Epithelial cell of esophagus (primary cell): ENCODE measurements at places on chromosomes 13 and 19.

- DNase-seq = peak; percentile 14
These were observed 513 bp downstream of the MIER2 start for GRCh38 chr19:343941-344624.

DNA sequence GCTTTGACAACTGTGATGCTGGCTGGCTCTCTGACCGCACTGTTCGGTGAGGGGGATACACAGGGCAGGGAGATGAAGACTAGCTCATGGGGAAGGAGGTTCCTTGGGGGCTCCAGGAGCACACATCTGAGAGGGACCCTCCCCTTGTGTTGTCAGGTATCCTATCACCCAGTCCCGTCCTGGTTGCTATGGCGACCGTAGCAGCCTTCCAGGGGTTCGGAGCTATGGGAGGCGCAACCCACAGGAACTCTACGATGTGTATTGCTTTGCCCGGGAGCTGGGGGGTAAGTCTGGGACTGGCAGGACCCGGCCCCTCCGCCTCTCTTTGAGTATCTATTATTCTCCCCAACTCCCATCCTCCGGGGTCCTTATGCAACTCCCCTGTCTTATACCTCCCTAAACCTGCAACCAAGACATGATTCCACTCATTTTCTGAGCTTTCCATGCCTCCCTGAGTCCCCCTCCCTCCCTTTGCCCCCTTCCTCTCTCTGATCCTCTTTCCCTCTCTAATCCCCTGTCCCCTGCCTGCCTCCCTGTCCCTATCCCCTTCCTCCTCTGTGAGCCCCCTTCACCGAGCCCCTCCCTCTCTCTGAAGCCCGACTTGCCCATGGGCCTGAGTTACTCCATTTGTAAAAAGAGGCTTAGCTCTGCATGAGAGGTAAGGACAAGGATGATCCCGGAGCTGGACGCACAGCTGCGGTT lies 12.5 kb downstream of the NCAN start:
- no peak for DNase-seq

GRCh38 chr19:5166262-5166661 lies 174.3 kb downstream of the PTPRS start:
- DNase-seq = peak; percentile 42

- DNase-seq = peak; percentile 85
These were observed 67.3 kb downstream of the DOCK9 start for GRCh38 chr13:98910501-98910951.

DNA sequence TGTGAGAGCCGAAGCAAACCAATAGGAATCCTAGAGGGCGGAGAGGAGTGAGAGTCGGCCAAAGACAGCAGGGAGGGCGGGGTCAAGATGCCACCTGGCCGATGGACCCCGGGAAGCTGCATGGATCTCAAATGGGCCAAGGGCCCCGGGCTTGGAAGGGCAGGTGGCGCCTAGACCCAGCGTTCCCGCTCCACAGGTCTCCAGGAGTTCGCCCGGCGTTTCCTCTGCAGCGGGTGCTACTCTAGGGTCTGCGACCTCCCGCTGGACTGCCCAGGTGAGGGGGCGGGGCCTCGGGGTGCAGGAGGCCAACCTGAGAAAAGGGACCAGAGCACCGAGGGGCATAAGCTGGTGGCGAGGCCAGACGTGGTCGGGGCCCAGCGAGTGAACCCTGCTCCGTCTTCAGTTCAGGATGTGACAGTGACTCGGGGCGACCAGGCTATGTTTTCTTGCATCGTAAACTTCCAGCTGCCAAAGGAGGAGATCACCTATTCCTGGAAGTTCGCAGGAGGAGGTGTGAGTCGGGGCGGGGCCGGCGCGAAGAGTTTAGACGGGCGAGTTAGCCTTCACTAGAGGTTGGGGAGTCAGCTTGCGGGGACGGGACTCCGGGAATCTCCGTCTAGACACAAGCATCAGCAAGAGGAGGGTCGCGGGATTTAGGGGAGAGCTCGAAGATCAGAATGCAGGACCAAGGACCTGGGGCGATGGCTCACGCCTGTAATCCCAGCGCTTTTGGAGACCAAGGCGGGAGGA lies 9.9 kb downstream of the SPACA6 start:
- no peak for DNase-seq

- DNase-seq = no peak
These were observed 22.3 kb downstream of the EPS15L1 start for GRCh38 chr19:16449330-16449961.

DNA sequence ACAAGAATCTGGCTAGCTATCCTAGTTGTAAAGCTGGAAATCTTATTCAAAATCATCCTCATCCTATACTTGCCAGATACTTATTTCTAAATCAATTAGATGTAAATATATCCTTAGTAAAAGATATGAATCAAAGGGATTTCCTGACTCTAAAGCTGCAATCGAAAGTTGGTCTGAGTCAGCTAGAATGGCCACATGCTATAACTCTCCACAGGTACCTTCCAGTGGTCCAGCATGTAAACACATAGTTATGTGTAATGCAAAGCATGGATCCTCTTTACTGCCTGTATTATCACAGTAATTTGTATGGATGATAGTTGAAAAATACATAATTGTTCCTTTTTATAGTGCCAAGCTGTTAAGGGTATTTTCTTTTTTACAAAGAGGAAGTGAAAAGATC lies 27.4 kb downstream of the SLITRK6 start:
- peak; percentile 25 for DNase-seq

GRCh38 chr19:47505506-47505905 lies 9.4 kb downstream of the NAPA start:
- DNase-seq = no peak

GRCh38 chr13:26914624-26915023 lies 154.0 kb upstream of the GPR12 start:
- DNase-seq = peak; percentile 82

DNA sequence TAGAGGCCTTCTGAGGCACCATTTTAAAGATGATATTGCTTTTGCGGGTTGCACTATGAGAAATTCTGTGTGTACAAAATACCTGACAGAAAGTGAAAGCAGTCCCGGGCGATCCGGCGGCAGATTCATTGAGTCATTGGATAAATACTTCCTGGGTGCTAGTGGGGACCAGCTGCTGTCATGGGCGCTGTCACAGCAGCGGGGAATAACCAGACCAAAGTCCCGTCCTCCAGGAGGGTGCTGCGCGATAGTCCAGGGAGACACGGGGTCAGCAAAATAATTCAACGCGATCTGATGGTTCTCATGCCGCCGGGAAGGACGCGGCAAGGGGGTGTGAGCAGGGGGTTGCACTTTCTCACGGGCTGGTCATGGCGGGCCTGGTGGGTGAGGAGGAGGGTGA lies 13.5 kb downstream of the ZFR2 start:
- no peak for DNase-seq

- DNase-seq = peak; percentile 34
These were observed 33.6 kb upstream of the EPHX3 start for GRCh38 chr19:15265850-15266248.

- no peak for DNase-seq
These were observed 629.9 kb upstream of the PRR20A start for GRCh38 chr13:56510836-56511235.

DNA sequence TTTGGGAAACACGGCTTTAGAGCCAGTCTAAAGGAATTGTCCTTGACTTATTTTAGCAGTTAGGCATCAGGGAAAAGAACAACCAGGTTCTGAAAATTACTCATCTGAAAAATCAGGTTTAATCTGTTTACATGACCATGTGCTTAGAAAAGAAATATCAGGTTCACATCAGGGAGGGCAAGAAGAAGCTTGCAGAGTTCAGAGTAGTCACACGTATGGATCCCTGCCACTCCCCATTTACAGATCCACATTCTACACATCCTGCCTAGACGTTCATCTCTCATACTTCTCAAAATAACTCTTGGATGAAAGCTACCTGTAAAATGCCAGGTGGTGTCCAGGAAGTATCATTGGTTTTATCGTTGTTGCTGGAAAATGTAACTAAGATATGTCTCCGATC lies 14.0 kb upstream of the PHF11 start:
- DNase-seq = peak; percentile 81

DNA sequence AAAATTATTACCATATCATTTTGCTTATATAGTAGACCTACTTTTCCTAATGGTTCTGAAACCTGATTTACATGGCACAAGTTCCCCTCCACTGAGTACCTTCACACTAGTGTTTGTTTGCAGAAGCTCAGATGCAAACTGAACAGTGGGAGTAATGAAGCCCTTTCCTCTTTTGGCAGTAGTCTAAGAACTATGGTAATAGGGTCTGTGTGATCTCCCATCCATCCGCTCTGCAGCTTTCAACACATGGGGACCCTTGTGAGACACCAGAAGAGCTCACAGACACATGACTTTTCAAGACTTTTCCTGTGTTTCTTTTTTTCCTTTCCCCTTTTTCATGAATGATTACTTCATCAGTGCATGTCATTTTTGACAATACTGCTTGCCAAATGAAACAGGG lies 336.0 kb downstream of the ATP8A2 start:
- DNase-seq = no peak

DNA sequence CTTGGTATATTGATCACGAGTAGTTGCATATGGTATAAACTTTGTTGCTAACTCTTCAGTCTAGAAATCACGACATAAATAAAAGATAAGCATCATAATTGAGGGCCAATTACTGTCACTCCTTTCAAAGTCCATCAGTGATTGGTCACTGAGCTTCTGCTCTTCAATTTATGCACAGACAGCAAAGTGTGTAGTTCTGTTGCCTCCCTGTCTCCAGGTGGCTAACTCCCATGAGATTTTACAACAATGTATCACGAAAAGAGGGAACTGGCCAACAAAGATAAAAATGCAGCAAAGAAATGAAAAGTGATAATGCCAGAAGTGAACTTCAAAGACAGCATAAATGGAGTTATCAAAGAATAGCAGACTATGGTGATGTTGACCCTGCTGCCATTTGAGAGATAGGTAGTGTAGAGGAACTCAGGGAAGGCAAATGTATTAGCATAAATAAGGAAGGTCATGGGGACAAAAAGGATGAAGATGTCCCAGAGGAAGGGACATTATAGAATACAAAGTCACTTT lies 12.7 kb upstream of the TNFSF14 start:
- no peak for DNase-seq

DNA sequence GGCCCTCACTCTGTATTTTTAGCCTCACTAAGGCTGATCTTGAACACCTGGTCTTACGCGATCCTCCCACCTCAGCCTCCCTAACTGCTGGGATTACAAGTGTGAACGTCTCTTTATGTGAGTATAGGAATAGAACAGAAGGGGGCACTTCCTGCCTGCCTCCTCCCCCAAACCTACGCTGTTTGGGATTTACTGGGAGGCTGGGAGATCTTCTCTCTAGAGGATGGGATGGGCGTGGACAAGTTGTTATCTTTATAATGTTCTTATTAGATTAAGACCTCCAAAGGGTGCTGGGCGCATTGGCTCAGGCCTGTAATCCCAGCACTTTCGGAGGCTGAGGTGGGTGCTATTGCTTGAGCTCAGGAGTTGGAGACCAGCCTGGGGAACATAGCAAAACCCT lies 2.9 kb upstream of the CSNK1G2 start:
- no peak for DNase-seq

DNA sequence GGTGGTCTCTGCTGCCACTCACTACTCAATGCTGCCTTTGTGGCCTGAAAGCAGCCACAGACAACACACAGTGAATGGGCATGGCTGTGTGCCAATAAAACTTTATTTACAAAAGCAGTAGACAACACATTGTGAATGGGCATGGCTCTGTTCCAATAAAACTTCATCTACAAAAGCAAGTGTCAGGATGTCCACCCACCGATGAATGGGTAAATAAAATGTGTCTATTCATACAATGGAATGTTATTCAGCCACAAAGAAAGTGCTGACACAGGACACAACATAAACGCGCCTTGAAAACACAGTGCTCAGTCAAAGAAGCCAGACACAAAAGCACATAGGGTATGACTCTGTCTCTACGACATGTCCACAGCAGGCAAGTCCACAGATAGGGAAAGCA lies 20.1 kb downstream of the ZSCAN5A start:
- peak; percentile 98 for DNase-seq

- DNase-seq = no peak
These were observed 7.8 kb downstream of the DOT1L start for GRCh38 chr19:2171349-2172145.

GRCh38 chr19:29248332-29248844 lies 35.4 kb upstream of the UQCRFS1 start:
- DNase-seq = no peak

DNA sequence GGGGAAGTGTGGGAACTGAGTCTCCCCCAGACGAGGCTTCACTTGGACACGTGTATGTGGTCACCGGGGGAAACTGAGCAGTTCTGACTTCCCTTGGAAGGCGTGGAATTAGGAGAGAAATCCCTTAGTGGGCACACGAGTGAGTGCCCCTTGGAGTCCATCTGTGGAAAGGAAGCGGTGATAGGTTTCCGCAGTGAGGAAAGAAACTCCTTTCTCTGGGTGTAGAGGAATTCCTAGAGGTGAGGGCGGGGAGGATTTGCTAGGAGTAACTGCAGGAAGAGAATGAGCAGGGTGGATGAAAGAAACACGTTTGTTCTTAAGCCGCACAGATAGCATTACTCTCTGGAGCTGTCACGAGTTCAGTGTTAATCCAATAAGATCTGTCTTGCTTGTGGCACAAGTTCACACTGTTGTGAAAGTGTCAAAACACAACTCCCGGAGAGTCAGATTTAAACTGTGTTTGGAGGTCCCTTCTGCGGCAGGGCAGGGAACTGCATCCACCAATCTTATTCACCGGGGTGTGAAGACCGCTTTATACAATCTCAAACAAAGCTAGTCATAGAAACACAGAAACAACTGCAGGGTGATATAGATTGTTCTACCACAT lies 1.2 kb downstream of the KL start:
- DNase-seq = peak; percentile 64

- DNase-seq = peak; percentile 75
These were observed 23.2 kb upstream of the CPAMD8 start for GRCh38 chr19:17049711-17050280.

GRCh38 chr13:28355046-28355821 lies 139.7 kb downstream of the FLT1 start:
- no peak for DNase-seq

- DNase-seq = no peak
These were observed 297.6 kb downstream of the SLITRK6 start for GRCh38 chr13:85501616-85502015.

- DNase-seq = no peak
These were observed 729 bp upstream of the MADCAM1 start for GRCh38 chr19:495402-496111.

DNA sequence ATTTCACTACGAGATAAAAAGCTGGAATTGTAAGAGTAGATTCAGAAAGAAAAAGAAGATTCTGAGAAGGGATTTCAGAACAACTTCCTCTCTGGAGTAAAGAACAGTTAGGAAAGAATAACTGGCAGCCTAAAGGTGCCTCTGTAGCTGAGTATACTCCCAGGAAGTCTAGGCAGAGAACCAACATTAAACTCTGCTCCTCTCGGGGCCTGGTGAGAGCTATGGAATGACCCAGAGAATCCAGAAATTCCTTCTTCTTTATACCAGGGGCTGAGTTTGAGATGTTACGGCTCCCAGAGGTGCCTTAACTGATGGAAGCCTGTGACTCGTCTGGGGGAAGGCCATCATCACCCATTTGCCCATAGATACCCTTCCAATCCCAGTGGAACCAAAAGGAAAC lies 39.1 kb downstream of the FAM216B start:
- DNase-seq = no peak

GRCh38 chr19:22526661-22527272 lies 104.6 kb upstream of the ZNF98 start:
- DNase-seq = no peak

GRCh38 chr13:44363631-44364344 lies 9.8 kb upstream of the SERP2 start:
- no peak for DNase-seq

- no peak for DNase-seq
These were observed 350.0 kb downstream of the DNAJC15 start for GRCh38 chr13:43373400-43373799.

GRCh38 chr13:109166804-109167203 lies 537.4 kb downstream of the MYO16 start:
- no peak for DNase-seq
